ENCODE measurements at places on chromosomes 1 and 21.

DNA sequence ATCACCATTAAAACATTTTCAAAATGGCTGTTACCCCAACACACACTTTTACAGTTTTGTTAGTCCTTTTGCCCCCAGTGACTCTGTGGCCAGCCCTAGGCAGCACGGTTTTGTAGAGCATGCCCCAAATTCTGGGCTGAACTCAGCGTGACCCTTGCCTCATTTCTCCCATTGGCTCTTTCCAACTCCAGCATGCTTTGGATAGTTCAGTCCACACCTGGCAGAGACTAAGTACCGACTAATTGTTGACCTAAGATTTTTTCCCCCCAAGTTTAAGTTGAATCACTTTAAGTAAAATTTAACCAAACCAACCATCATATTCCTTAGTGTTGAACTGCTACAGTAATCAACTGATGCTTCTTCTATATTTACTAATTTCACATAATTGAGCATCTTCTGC lies 62.4 kb upstream of the LRRC8B start:
- no peak for DNase-seq

- no peak for DNase-seq
Observed at GRCh38 chr1:36419569-36419968, 21.9 kb upstream of the LSM10 start.

GRCh38 chr1:4770713-4771112 lies 116.3 kb downstream of the AJAP1 start:
- DNase-seq: no peak

DNA sequence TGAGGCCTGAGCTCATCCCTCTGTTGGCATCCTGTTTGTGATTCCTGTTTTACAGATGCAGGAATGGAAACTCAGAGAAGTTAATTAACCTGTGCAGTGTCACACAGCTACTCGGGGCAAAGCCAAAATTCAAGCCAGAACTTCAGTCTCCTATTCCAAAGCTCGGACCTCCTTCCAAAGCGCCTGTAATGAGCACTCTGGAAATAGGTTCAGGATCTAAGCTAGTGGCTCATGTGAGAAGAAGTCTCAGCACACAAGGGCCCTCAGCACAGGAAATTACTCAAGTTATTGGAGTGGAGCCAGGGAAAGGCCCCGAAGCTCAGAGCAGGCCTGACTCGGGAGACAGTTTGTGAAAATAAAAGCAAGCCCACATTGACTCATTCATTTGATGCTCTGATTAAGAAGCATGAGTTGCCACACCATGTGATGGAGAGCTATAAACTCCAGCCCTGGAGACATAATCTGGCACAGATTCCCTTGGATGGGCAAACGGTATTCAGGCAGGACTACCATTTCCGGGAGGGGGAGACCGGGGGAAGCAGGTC lies 50.6 kb upstream of the LYST start:
- no peak for DNase-seq

DNA sequence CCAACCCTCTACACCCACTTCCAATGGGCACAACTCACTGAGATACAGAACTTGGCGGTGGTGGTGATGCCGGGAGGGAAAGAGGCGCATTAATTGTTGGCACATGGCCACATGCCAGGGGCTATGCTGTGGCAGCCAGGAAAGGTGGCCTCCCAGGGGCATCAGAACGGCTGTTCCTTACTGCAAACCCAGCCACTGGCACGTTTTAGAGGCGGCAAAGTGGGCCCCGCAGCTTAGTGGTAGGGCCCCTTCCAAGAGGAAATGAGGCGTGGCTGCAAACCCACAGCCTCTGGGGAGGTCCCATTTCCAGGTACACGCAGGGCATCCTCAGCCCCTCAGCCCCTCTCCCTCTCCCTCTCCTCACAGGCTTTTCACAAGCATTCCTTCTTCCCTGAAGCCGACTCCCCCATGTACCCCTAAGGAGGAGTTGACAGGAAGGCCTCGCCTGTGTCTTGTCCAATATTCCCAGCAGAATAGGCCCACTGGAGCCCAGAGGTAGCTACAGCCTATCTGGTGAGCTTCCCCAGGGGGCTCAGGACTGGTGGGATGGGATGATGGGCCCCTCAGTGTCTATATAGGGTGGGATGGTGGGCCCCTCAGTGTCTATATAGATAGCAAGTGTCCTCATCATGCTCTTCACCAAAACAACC lies 166.2 kb downstream of the CLIC6 start:
- no peak for DNase-seq

GRCh38 chr1:94013367-94013878 lies 104.2 kb upstream of the GCLM start:
- no peak for DNase-seq

GRCh38 chr1:165994107-165994506 lies 166.7 kb downstream of the UCK2 start:
- no peak for DNase-seq

GRCh38 chr21:42025376-42026081 lies 15.4 kb upstream of the ZBTB21 start:
- DNase-seq: no peak

GRCh38 chr1:157086299-157086698 lies 13.3 kb downstream of the ETV3L start:
- DNase-seq: no peak

DNA sequence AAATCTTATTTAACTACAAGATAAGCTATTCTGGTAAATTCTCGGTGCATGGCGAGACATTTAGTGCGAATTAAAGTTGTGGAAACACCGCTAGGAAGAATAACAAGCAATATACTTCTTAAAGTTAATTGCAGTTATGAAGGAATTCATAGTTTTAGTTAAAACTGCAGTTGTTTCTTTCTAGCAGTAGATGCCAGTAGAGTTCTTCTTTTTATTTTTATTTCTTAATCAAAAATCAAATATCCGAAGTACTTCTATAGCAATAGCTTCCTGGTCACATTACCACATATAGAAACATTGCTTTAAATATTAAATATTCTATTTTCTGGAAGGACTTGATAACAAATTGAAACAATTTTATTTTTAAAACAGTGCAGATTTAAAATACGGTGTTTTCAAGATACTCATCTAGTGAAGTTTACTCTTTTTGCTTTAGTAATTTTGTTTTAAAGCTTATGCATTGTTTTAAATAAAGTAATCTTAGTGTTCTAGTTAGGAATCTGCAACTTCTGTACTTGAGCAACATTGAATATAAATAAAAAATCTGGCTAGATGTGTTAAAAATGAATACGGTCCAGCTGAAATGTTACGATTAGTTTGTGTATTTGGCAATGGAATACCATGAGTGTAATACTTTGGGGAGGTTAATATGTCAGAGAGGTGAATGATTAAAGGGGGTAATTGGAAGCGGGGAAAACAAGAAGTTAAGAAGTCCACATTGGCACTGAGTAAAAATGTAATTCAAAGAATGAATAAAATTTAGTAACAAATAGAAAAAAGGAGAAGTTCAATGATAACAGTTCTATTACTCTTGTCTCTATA lies 2.7 kb upstream of the PRKACB start:
- no peak for DNase-seq

- DNase-seq: no peak
Observed at GRCh38 chr1:239493811-239494414, 107.5 kb downstream of the CHRM3 start.

GRCh38 chr1:41714638-41715389 lies 203.9 kb downstream of the HIVEP3 start:
- DNase-seq: no peak

GRCh38 chr1:30877205-30877912 lies 31.2 kb downstream of the SDC3 start:
- DNase-seq: no peak

GRCh38 chr1:24830680-24831272 lies 85.5 kb downstream of the CLIC4 start:
- peak; percentile 27 for DNase-seq

DNA sequence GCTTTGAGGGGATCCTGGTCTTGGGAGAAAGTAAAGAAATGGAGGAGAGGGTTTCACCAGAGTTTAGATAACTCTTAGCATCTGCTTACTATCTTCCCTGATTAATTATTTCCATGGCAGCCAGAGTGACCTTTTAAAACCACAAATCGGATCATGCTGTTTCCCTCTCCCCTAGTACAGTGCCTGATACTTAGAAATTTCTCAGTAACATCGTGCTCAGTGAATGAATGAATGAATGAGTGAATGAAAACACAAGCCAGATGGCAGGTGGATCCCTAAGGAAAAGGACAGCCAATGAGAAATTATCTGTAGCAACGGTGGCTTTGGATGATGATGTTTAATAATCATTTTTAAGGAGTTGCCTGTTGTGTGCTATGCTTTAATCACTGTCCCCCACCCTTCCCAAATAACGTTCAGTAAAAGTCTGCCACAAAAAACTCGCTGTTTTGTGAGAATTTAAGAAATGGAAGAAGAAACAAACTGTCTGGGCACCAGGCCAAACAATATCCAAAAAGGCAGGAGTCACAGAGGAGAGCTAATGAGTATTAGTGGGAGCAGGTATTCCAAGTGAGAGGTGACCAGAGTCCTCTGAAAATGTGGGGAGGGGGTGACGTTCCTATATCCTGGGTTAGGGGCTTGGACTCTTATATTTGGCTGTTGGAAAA lies 737 bp upstream of the SMAP2 start:
- no peak for DNase-seq

- no peak for DNase-seq
Observed at GRCh38 chr1:111600886-111601386, 18.7 kb upstream of the RAP1A start.

DNA sequence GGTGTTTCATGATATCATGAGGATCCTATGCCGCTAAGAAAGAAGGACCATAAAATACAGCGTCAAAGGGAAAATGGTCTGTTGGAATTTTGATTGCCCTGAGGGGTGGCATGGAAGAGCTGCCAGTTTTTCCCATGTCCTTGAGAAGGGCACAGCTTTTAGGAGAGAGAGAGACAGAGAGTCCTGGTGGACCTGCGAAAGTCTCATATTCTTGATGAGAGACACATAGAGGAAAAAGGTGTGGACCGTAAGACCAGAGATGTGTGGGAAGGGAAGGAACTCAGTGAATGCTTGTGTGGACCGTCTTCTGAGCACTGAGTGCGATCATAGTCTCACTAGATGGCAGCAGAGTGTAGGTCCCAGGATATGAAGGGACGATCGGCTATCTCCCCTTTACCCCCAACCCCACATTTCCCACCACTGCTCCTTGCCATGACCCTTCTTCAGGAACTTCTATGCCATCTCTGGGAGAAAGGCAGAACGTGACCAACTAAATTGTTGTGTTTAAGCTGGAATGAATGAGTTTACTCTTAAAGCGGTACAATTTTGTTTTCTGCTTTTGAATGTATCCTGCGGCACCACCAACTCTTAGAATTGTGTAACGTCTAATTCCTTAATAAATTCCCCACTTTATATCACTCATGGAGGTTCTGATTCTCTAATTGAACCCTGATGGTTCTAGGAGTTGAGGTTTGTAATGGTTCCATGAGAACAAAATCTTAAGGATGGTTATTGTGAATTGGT lies 117.7 kb downstream of the CTH start:
- no peak for DNase-seq
